ENCODE measurements at places on chromosomes 6 and 20. TPM values are rescaled to one million over a fixed set of nuclear protein-coding genes. Genes with fewer than 3 reads are reported as not detected.

The HLA-DMB gene
- total RNA-seq, result 14.3 TPM

The PRR18 gene
- total RNA-seq, result not detected

GRCh38 chr20:64229507-64230061 is 26.0 kb upstream of the PCMTD2 start:
- DNase-seq, result no peak
- no peaks in the 10 kb centered on the region for H3K36me3 ChIP-seq
- peaks cover 13% of the 10 kb centered on the region for H3K4me1 ChIP-seq
- no peaks in the 10 kb centered on the region for H3K27me3 ChIP-seq
- H3K4me3 ChIP-seq, result no peak overlapping the region

- no peak overlapping the region for H3K27ac ChIP-seq
- H3K27me3 ChIP-seq, result no peaks in the 10 kb centered on the region
- no peak for DNase-seq
- no peaks in the 10 kb centered on the region for H3K4me1 ChIP-seq
Observed at GRCh38 chr6:144722154-144722737, 437.1 kb downstream of the UTRN start.

DNA sequence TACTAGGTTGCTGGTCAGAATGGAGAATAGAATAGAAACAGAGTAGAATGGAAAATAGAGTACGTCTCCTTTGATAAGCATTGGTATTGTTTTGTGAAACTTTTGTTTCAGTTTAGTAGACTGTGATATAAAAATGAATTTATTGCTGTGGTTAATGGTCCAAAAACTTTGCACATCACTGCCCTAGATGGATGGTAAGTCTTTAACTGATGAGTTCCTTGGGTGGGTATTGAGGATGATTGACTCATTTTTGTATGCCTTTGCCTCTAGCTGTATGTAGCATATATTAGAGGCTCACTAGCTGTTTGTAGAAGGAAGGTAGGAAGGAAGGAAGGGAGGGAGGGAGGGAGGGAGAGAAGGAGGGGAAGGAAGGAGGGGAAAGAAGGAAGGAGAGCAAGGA is 48.3 kb downstream of the ZDHHC14 start:
- no peak overlapping the region for H3K27ac ChIP-seq
- no peaks in the 10 kb centered on the region for H3K27me3 ChIP-seq
- H3K4me3 ChIP-seq, result no peak overlapping the region
- DNase-seq, result no peak
- peaks cover 52% of the 10 kb centered on the region for H3K4me1 ChIP-seq

- H3K27ac ChIP-seq, result no peak overlapping the region
- H3K27me3 ChIP-seq, result no peaks in the 10 kb centered on the region
- H3K4me1 ChIP-seq, result peaks cover 32% of the 10 kb centered on the region
- H3K4me3 ChIP-seq, result no peak overlapping the region
- no peaks in the 10 kb centered on the region for H3K36me3 ChIP-seq
Observed at GRCh38 chr6:36844232-36845170, 5.3 kb upstream of the CPNE5 start.

GRCh38 chr6:90678049-90678779 is 91.3 kb upstream of the MAP3K7 start:
- H3K27me3 ChIP-seq, result no peaks in the 10 kb centered on the region
- H3K4me1 ChIP-seq, result no peaks in the 10 kb centered on the region
- H3K27ac ChIP-seq, result no peak overlapping the region
- no peaks in the 10 kb centered on the region for H3K36me3 ChIP-seq
- DNase-seq, result no peak

The SLC22A7 gene
- not detected for total RNA-seq
